Spleen (tissue), 13 donors: ENCODE measurements at places on chromosomes 5 and 9.
A peak's percentile ranks its signal among the peaks of the same experiment; 100 is the strongest.

- no peaks in the 10 kb centered on the region for H3K36me3 ChIP-seq
- no peak overlapping the region for H3K4me3 ChIP-seq
- no peak for DNase-seq
- no peaks in the 10 kb centered on the region for H3K4me1 ChIP-seq
- H3K27me3 ChIP-seq, result no peaks in the 10 kb centered on the region
- H3K27ac ChIP-seq, result no peak overlapping the region
These were observed 12.7 kb upstream of the DNAH5 start for GRCh38 chr5:13957032-13957645.

GRCh38 chr5:179776411-179776938 is 17.3 kb upstream of the LTC4S start:
- H3K4me1 ChIP-seq, result no peaks in the 10 kb centered on the region
- H3K36me3 ChIP-seq, result peaks cover 100% of the 10 kb centered on the region
- no peak overlapping the region for H3K27ac ChIP-seq
- peak; percentile 41 for DNase-seq

DNA sequence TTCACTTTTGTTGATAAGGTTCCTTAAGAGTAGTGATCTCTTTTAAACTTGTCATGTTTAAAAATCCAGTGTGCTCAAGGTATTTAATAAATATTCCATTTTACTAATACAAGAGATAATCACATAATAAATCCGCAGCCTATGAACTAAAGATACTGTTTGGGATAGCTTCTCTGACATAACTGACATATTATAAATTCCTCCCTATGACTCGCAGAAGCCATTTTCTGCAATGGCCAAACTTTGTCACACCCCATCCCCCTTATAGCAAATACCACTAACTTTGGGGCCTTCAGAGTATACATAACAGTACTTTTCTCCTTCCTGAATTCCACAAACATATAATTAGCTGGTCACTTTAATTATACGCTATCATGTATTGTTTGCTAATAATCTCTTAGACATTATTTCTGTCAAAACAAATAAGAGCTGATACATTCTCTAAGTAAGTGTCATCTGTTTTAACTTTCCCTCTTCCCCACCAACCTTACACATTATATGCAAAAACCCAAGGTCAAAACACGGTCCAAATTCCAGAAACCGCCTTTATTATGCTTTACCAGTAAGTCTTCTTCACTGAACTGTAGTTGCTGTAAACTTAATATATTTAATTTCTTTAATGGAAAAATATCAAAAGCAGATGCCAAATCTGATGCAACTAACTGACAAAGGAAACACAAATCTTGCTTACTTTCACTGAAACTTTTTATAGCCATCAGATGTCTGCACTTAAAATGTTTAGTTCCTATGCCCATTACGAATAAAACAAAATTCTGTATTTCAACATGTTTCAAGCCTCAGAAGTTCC is 971 bp downstream of the TMEM267 start:
- H3K4me3 ChIP-seq, result peak overlapping the region; percentile 86
- no peaks in the 10 kb centered on the region for H3K27me3 ChIP-seq
- H3K4me1 ChIP-seq, result peaks cover 30% of the 10 kb centered on the region
- peak overlapping the region; percentile 98 for H3K27ac ChIP-seq

GRCh38 chr9:33175649-33176325 is 8.7 kb upstream of the B4GALT1 start:
- no peak overlapping the region for H3K27ac ChIP-seq
- H3K36me3 ChIP-seq, result no peaks in the 10 kb centered on the region
- H3K27me3 ChIP-seq, result no peaks in the 10 kb centered on the region
- no peak for DNase-seq
- peaks cover 3% of the 10 kb centered on the region for H3K4me1 ChIP-seq
